CD4-positive, alpha-beta memory T cell (primary cell): ENCODE measurements at places on chromosomes 5 and 9. TPM values are rescaled to one million over a fixed set of nuclear protein-coding genes. Genes with fewer than 3 reads are reported as not detected.
A peak's percentile ranks its signal among the peaks of the same experiment; 100 is the strongest.

- peaks cover 35% of the 10 kb centered on the region for H3K36me3 ChIP-seq
- H3K27me3 ChIP-seq: no peaks in the 10 kb centered on the region
- H3K4me1 ChIP-seq: no peaks in the 10 kb centered on the region
Measured at GRCh38 chr9:124894741-124895170, 32.8 kb downstream of the ARPC5L start.

The ZNF462 gene
- 2.8 TPM for total RNA-seq

The SPOCK1 gene
- not detected for total RNA-seq

GRCh38 chr9:134385915-134386314 lies 59.7 kb downstream of the RXRA start:
- H3K27me3 ChIP-seq: no peaks in the 10 kb centered on the region
- no peak overlapping the region for H3K4me3 ChIP-seq
- no peaks in the 10 kb centered on the region for H3K36me3 ChIP-seq
- H3K27ac ChIP-seq: no peak overlapping the region

DNA sequence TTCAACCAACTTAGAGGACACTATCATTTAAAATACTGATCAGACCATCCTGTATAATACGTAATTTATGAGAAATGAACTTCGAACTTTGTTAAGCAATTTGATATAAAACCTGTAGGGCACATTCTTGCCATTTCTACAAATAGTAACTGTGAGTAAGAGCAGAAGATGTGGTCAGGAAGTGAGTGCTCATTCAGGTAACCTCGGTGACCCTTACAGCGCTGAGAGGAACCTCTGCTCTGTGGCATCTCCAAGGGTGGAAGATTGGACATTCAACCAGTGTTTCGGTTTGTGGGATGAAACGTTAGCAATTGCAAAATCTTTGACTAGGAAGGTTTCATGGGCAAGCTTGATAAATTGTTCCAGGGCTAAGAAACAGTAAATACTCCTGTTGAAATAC lies 194.8 kb upstream of the IRX2 start:
- no peak for DNase-seq
- H3K36me3 ChIP-seq: no peaks in the 10 kb centered on the region
- no peaks in the 10 kb centered on the region for H3K4me1 ChIP-seq
- H3K27me3 ChIP-seq: no peaks in the 10 kb centered on the region
- H3K27ac ChIP-seq: no peak overlapping the region
- H3K4me3 ChIP-seq: no peak overlapping the region

DNA sequence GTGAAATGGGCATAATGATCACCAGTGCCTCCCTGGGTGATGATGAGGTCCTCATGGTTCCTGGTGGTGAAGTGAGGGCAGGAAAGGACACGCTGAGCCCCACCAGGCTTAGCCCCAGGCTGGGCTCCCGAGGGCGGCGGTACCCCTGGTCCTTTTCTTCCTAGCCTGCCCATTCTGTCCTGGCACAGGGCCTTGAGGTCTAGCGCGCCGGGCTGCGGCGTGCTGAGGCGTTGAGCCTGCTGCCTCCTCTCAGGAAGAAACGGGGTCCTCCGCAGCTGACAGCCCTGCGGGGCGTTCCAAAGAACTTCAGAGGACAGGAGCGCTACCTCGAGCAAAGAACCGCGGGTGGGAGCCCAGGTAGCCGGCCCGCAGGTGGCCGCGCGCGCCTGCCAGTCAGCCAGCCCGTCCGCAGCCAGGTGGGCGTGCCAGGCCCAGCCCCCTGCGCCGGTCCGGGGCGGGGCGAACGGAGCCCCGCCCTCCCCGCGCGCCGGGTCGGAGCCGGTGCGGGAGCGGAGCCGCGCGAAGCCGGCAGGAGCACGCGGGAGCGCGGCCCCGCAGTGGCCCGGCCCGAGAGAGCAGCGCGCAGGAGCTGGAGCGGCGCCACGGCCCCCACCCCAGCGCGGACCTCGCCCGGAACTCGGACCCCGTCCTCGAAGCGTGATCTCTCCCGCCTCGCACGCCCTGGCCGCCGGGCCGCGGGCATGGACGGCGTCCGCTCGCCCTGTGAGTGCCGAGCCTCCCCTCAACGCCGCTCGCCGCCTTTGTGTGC lies at the start of gene WNK2:
WNK2 (plus strand) TSS at position 477 of the 769 bp plus-strand sequence. CDS start 791 bp downstream, outside the sequence.
- DNase-seq: peak; percentile 43
- no peaks in the 10 kb centered on the region for H3K36me3 ChIP-seq
- peaks cover 18% of the 10 kb centered on the region for H3K27me3 ChIP-seq
- no peak within 1 kb of the TSS for H3K27ac ChIP-seq
- H3K4me3 ChIP-seq: no peak within 1 kb of the TSS

DNA sequence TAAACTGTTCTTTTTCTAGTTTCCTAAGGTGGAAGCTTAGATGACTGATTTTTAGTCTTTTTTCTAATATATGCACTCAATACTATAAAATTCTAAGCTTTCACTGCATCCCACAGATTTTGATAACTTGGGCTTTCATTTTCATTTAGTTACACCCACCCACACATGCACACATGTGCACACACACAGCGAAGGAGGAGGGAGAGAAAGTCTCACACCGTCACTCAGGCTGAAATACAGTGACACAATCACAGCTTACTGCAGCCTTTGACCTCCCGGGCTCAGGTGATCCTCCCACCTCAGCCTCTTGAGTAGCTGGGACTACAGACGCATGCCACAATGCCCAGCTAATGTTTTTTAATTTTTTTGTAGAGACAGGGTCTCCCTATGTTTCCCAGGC lies 96.5 kb downstream of the SMIM23 start:
- H3K4me1 ChIP-seq: no peaks in the 10 kb centered on the region
- H3K27me3 ChIP-seq: no peaks in the 10 kb centered on the region
- H3K4me3 ChIP-seq: no peak overlapping the region

DNA sequence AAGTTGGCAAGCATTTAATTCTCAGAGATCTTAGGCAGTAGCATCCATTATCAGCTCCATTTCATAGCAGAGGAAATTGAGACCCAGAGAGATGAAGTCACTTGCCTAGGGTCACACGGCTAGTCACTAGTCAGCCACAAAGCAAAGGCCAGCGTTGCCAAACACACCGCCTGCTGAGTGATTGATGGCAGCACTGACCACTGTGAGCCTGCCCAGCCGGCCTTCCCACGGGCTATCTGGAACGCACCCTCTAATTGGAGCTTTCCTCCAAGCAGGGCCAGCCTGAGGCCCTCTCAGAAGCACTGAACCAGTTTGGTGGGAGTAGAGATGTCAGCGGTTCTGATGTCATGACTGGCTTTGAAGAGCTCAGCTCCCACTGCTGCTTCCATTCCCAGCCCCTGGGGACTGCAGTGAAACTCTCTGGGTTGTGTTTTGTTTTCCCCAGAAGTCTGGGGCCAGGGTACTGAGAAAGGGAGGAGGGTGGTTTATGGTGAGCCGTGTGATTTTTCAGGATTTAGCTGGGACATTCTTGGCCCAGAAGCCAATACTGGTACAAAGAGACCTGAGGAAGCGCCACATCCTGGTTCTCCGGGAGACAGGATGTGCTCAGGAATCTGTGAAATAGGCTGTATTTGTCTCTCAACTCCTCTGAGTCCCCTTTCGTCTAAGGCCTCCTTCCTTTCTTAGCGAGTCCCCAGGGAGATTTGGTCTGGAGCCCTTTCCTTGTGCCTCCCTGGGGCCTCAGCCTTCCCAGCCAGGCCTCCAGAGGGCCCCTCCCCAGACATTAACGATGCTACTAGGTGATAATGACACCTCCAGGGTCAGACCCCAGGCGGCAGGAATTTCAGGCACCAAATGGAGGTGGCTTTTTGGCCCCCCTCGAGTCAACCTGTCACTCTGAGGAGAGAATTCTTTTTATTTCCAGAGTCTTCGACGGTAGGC lies 44.5 kb downstream of the SPRY4 start:
- no peak overlapping the region for H3K4me3 ChIP-seq
- H3K27ac ChIP-seq: no peak overlapping the region
- no peaks in the 10 kb centered on the region for H3K36me3 ChIP-seq
- H3K27me3 ChIP-seq: no peaks in the 10 kb centered on the region

DNA sequence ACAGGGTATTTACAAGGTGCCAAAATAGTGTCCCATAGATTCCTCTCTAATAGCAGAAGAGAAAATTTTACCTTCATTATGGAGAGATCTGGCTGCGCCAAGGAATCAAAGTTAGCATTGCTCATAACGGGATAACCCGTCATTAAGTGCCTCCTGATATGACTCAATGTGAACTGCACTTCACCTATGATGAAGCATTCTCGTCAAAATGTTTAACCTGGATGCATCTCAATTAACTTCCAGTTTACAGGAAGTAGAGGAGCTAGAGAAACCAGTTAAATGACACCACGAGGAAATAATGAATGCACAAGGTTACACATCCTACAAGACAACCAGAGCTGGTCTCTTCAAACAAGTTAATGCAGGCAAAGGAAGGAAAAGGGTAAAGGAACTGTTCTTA lies 17.2 kb downstream of the FBXW11 start:
- no peaks in the 10 kb centered on the region for H3K27me3 ChIP-seq
- H3K4me1 ChIP-seq: peaks cover 36% of the 10 kb centered on the region
- no peak for DNase-seq
- no peak overlapping the region for H3K4me3 ChIP-seq

- no peak overlapping the region for H3K4me3 ChIP-seq
- H3K27me3 ChIP-seq: no peaks in the 10 kb centered on the region
- H3K36me3 ChIP-seq: no peaks in the 10 kb centered on the region
- no peaks in the 10 kb centered on the region for H3K4me1 ChIP-seq
Measured at GRCh38 chr9:133647765-133648469, 11.8 kb downstream of the DBH start.

DNA sequence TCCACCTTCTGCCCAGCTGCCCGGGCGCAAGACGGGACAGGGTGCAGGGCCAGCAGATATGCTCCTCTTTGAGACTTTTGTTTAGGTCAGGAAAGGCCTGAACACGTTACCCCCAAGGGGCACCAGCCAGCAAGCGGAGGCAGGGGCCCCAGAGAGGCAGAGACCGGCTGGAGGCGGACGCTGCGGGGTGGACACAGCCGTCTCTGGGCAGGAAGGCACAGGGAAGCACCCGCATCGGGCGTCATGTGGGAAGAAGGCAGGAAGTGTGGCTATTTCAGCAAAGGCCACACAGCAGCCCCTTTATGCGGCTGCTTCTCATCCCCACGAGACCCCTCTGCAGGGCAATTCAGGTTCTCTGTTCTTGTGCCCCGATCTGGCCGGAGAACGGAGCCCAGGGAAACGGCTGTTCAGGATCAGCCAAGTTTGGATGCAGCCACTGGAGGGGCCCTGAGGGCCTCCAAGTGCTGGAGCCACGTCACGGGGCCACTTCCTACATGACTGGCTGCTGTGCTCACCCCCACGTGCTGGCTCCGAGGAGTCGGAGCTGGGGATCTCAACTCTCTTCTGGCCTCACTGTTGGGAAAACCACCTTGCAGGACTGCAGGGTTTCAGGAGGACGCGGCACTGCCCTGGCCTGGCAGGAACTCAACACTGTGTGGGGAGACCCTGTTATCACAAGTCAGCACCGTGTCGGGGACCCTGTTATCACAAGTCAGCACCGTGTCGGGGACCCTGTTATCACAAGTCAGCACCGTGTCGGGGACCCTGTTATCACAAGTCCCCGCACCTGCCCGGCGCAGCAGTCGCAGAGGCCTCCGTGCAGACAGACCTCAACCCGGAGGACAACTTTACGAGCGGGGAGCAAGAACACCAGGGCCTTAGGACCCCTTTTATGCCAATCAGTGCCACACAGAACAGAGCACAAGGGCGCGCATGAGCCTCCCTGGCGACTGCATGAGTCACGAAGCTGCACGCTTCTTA lies 44.4 kb downstream of the SLC12A7 start:
- no peaks in the 10 kb centered on the region for H3K4me1 ChIP-seq
- no peak for DNase-seq
- no peak overlapping the region for H3K4me3 ChIP-seq
- H3K27me3 ChIP-seq: no peaks in the 10 kb centered on the region
- H3K27ac ChIP-seq: no peak overlapping the region

GRCh38 chr9:21001581-21001980 lies 29.9 kb downstream of the HACD4 start:
- H3K27me3 ChIP-seq: no peaks in the 10 kb centered on the region
- peak; percentile 33 for DNase-seq
- H3K36me3 ChIP-seq: peaks cover 9% of the 10 kb centered on the region

DNA sequence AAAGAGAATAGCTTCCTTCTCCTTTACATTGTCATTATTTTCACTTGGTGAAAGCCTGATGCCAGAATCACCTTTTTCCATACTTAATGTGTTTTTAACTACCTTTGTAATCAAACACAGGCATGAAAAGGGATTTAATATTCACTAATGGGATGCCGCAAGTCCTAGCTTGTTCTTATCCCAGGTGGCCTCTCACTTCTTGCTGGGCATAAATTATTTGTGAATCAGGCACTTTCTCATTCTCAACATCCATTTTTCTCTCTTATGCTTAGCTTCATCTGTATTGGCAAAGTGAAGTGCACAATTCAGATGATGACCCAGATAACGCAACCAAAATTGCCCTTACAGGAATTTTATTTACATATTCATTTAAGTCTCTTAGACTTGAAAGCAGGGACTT lies 10.9 kb downstream of the ACTL7B start:
- H3K36me3 ChIP-seq: no peaks in the 10 kb centered on the region
- no peaks in the 10 kb centered on the region for H3K4me1 ChIP-seq
- no peak overlapping the region for H3K4me3 ChIP-seq

DNA sequence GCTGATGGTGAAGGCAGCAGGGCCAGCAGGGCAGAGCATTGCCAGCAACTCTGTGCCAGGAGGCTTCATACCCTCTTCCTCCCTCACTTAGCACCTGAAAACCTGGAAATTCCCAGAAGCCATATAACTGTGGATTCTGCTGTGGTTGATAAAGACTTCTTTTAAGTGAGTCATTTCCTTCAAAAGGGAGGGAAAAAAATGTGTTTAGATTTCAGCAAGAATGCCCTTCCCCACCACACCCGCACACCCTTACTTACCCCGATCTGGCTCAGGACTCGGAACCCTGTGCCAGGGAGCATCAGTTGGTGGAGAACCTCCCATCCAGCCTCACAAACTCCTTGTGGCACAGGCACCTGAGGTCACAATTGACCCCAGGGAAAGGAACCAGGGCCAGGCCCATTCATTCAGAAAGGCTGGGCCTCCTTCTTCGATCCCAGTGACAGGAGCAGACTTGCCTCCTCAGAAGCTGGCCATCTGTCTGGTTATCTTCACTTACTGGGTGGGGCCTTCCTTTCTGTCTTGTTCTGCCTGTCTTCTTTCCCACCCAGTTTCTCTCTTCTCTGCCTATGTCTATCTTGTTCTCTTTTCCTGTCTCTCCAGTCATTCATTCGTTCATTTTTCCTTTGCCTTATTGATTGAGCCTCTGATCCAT lies 62.6 kb downstream of the PLAC8L1 start:
- H3K27me3 ChIP-seq: no peaks in the 10 kb centered on the region
- no peak for DNase-seq
- no peaks in the 10 kb centered on the region for H3K36me3 ChIP-seq
- no peak overlapping the region for H3K27ac ChIP-seq

The SOHLH1 gene
- not detected for total RNA-seq

GRCh38 chr5:43973318-43973717 lies 370.3 kb downstream of the NNT start:
- DNase-seq: no peak
- H3K4me3 ChIP-seq: no peak overlapping the region
- no peaks in the 10 kb centered on the region for H3K36me3 ChIP-seq
- H3K27me3 ChIP-seq: no peaks in the 10 kb centered on the region
- no peak overlapping the region for H3K27ac ChIP-seq

DNA sequence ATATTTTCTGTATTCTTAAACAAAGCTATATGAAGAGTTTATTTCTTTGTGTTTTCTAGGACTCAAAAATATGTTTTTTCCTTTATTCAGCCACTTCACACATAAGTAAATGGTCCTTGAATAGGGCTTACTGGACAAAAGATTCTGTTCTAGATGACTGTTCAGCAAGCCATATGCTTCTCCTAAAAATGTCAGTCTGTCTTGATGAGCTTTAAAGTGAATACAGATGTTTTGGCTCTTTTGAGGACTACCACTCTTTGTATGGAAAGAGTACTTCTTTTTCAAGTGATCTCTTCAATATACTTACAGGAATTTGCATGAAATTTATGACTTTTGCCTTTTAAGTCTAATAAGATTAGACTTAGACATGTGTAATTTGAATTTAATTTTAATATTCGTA lies 8.4 kb downstream of the NDUFS4 start:
- no peaks in the 10 kb centered on the region for H3K27me3 ChIP-seq
- H3K27ac ChIP-seq: no peak overlapping the region
- no peaks in the 10 kb centered on the region for H3K36me3 ChIP-seq
- DNase-seq: no peak

The TGFBR1 gene
- total RNA-seq: 27.4 TPM

The IER5L gene
- total RNA-seq: 3.1 TPM
